Type B pancreatic cell (in vitro differentiated cells): ENCODE measurements at places on chromosomes 1 and 21. TPM values are rescaled to one million over a fixed set of nuclear protein-coding genes. Genes with fewer than 3 reads are reported as not detected.

GRCh38 chr1:228215663-228216116 is 7.8 kb downstream of the OBSCN start:
- DNase-seq, result peak; percentile 64

DNA sequence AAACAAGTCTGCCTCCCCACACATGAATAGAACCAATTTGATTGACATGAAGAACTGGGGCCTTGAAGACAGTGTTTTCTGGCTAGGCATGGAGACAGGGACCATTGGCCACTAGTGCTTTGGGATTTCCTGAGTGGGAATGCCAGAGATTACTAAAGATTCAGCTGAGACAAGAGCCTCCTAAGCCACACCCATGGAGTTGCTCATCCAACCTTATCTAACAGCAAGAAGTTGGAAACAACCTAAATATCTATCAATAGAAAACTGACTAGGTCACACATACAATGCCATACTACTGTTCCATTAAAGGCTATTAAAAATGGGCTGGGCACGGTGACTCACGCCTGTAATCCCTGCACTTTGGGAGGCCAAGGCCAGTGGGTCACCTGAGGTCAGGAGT is 184.1 kb downstream of the ZBTB18 start:
- DNase-seq, result no peak

- no peak for DNase-seq
These were observed 32.8 kb upstream of the CSF3R start for GRCh38 chr1:36515315-36516138.

- no peak for DNase-seq
These were observed 2.2 kb upstream of the UBE2J2 start for GRCh38 chr1:1275836-1276235.

The ITLN2 gene
- 0.99 and 1.7 TPM in 2 replicates for total RNA-seq

DNA sequence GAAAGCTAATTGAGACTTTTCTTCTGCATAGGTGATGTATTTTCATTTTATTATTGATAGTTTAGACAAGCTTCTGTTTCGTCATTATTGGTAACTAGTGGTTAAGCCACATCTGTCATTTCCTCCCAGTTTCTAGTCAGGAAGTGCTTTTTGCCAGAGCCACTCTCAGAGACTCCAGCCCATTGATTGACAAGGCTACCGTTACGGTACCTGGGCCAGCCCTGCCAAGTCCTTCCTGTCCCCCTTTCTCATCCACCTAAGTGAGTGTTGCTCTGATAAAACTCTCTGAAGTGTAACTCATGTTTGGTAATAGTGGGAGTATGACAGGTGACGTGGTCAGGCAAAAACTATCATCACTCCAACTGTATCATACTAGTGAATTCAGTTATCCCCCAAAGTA is 29.6 kb upstream of the AGL start:
- no peak for DNase-seq

DNA sequence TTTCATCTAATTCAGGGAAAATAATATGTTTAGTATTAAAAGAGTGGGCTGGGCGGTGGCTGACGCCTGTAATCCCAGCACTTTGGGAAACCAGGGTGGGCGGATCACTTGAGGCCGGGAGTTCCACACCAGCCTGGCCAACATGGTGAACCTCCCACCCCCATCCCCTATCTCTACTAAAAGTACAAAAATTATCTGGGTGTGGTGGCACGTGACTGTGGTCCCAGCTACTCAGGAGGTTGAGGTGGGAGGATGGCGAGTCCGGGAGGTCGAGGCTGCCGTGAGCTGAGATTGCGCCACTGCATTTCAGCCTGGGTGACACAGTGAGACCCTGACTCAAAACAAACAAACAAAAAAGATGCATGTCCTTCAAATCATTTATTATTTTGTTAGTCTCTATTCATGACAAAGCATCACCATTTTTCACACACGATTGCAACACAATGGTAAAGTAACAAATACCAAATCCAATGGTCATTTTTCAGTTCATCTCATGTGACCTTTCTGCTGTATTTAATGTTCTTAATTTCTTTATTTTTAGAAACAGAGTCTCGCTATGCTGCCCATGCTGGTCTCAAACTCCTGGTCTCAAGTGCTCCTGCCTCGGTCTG is 1.0 kb downstream of the MSH4 start:
- no peak for DNase-seq

The FMO5 gene
- total RNA-seq, result 2.4 and 3.8 TPM in 2 replicates

The PPFIA4 gene
- total RNA-seq, result 0.71 and 4.9 TPM in 2 replicates

DNA sequence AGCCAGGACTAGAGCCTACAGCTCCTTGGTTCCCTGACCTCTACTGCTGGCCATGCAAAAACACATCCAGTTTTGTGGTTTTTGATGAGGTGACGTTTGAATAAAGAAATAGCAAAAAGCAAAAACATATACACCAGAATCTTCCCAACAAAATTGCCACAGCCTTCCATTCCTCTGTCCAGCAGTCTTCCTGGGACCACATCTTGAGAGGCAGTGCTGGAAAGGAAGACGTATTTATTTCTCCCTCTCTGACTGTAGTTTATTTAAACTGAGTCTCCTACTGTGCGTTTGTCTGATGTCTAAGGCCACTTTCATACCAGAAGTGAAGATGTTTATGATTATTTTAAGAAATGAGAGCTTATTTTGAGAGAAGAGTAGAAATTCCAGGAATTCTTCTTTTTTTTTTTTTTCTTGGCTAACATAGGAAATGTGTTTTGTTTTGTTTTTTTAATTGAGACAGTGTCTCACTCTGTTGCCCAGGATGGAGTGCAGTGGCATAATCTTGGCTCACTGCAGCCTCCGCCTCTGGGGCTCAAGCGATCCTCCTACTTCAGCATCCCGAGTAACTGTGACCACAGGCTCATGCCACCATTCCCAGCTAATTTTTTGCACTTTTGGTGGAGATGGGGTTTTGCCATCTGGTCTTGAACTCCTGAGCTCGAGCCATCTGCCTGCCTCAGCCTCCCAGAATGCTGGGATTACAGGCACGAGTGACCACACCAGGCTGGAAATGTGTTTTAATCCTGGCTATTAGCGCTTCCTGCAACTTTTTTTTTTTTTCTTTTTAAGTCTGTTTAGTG is 118.5 kb downstream of the ITSN1 start:
- no peak for DNase-seq

DNA sequence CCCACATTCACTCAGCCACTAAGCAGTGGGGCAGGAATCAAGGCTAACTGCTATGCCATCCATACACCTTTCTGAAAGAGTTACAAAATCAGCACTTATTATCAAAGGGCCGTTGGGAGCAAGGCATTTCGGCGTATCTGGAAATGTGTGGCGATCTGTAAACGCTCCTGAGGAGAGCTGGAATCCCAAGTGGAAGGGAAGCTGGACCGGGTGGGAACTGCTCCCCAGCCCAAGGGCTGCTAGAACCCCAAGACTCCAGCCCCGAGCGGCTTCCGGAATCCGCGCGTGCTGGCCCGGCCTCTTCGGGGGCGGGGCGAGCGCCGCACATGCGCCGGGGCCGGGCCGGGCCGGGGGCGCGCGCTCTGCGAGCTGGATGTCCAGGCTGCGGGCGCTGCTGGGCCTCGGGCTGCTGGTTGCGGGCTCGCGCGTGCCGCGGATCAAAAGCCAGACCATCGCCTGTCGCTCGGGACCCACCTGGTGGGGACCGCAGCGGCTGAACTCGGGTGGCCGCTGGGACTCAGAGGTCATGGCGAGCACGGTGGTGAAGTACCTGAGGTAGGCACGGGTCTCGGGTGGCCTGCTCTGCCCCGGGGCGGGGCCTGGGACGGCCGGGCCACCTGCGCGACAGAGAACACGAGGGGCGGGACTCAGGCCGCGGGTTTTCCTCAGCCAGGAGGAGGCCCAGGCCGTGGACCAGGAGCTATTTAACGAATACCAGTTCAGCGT is at the start of gene NAXE:
Gene NAXE (plus strand): TSS at position 345 of the 726 bp plus-strand sequence. CDS start 29 bp downstream, at position 374.
- peak; percentile 80 for DNase-seq

- DNase-seq, result no peak
These were observed 93.2 kb downstream of the STUM start for GRCh38 chr1:226641671-226642231.

The FMOD gene
- total RNA-seq, result 3.9 and 8.3 TPM in 2 replicates

- DNase-seq, result no peak
These were observed 194.5 kb downstream of the CRB1 start for GRCh38 chr1:197462539-197462938.

- no peak for DNase-seq
These were observed 653.9 kb upstream of the NEGR1 start for GRCh38 chr1:72936151-72936740.

DNA sequence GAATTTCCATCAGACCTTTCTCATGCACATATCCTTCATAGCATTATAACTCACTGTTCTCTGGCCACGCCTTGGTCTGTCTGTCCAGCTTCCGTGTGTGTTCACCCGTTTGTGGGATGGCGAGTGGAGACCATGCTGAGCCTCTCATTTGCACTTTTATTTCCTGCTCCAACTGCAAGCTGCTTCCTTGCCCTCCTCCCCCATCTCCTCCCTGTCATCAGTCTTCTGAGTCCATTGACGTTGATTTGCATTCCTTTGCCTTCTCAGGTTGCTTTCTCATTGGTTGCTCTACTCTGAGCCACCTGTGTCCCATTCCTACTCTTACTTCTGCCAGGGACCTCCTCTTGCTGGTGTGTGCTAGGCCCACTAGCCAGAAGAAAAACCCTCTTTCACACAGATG is 146.4 kb downstream of the NOS1AP start:
- no peak for DNase-seq

- no peak for DNase-seq
These were observed 144.5 kb upstream of the SMYD2 start for GRCh38 chr1:214136324-214136919.

DNA sequence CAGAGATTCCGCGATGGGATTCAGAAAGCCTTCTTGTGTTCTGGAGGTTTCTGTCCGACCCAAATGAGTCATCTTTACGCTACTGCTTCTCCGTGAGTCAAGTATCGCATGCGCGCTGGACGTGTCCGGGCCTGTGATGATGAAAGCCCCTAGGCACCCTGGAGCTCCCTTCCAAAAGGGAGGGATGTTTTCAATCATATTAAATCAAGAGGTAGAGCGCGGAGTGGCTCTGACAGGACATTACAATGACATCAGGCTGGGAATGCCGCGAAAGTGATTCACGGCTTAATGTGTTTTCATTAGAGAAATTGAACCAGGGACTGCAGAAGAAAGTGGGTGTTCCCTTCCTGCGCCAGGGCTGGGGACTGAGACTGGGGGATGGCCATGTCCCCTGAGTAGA is 48.5 kb downstream of the AJAP1 start:
- DNase-seq, result no peak

The NUP210L gene
- total RNA-seq, result 0.07 TPM in 1 of 2 replicates, not detected in the other

DNA sequence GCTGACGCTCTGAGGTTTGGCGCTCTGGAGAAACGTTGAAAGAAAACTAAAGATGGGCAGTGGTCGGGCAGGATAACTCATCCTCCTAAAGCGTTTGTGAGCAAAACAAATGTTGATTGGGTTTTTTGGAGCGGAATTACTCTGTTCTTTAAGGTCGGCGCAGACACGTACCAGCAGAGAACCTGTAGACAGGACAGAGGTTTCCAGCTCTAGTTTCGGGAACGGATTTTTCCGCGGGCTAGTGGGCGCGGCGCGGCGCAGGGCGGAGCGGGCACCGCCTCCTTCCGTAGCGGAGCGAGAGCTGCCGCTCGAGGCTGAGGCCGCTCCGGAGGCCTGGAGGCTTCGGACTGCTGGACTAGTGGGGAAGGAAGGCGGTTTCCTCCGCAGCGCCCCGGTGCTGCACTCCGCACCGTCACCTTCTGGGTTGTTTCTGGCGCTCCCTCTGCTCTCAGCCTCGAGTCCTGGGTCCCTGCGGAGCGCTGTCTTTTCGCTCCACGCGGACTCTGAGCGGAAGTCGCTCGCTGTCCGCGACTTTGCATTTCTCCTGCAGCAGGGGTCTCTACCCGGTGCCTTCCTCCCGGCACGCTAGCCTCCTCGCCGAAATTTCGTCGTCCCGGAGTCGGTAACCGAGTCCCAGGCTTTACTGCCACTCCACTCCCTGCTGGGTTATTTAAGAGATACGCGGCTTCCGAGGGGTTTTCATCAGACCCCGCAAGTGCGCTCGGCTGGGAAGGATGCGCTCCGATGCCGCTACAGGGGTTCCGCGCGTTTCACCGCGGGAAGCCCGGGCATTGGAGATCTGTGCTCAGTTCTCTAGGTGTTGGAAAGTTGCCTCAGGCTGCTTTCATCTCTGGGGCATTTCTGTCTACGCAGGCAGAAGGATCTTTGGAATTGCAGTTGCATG is 7.0 kb downstream of the FOXD2 start:
- no peak for DNase-seq

The CCDC28B gene
- total RNA-seq, result 15.8 and 19.6 TPM in 2 replicates

- DNase-seq, result no peak
These were observed 1.6 kb upstream of the QSOX1 start for GRCh38 chr1:180153032-180153431.

The NOS1AP gene
- total RNA-seq, result 10.3 and 10.4 TPM in 2 replicates

GRCh38 chr1:33301273-33301984 is 19.5 kb downstream of the A3GALT2 start:
- no peak for DNase-seq

GRCh38 chr1:46001081-46001785 is 131.2 kb downstream of the PIK3R3 start:
- DNase-seq, result no peak

DNA sequence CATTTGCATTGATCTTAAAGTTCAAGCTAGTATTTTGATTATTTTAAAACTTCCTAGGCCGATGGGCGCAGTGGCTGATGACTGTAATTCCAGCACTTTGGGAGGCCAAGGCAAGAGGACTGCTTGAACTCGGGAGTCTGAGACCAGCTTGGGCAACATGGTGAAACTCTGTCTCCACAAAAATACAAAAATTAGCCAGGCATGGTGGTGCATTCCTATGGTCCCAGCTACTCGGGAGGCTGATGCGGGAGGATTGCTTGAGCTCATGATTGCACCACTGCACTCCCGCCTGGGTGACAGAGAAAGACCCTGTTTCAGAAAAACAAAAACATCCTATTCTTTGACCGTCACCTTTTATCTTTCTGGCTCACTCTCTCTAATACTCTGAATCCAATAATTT is 30.0 kb downstream of the MFSD2A start:
- DNase-seq, result no peak

The CAPZB gene
- total RNA-seq, result 264 and 286 TPM in 2 replicates

The MCOLN3 gene
- 3.4 and 7.2 TPM in 2 replicates for total RNA-seq

The SLC9C2 gene
- 0.60 TPM in 1 of 2 replicates, not detected in the other for total RNA-seq

The PHLDA3 gene
- 59.3 and 132 TPM in 2 replicates for total RNA-seq

DNA sequence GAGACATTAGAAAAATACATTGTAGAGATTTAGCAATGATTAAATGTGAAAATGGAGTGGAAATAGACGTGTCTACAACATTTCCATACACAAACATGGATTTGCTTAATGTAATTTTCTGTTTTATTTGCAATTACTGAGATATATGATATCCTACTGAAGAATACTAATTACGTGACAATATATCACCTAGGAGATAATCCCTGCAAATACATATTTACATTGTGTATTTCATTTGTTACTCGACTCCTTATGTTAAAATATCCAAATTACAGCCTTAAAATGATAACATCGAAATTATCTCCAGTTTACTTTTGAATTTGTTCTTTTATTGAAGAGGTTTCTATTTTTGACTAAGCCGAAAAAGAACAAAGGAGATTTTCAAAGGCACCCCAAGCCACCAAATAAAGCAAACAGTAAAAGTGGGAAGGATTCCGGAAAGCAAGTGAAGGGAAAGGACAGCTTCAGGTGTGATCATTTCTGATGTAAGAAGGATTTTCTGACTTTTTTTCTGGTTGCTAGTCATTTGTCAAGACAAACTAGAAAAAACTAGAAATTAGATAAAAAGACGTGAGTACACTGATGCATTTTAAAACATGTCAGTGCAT is 7.9 kb downstream of the LHX4 start:
- no peak for DNase-seq
